ENCODE measurements at places on chromosomes 3 and 15. TPM values are rescaled to one million over a fixed set of nuclear protein-coding genes. Genes with fewer than 3 reads are reported as not detected.

The FBXW12 gene
- not detected for total RNA-seq

The GP5 gene
- total RNA-seq = under 0.01 TPM

The FOXL2NB gene
- total RNA-seq = not detected

The PIF1 gene
- total RNA-seq = 5.8 TPM

The CCDC13 gene
- total RNA-seq = not detected

The MCF2L2 gene
- 0.18 TPM for total RNA-seq

The PEX11A gene
- total RNA-seq = 3.2 TPM

The GRIP2 gene
- total RNA-seq = under 0.01 TPM

The LSMEM2 gene
- total RNA-seq = not detected

The MAGEL2 gene
- total RNA-seq = 0.36 TPM

The SHQ1 gene
- 23.8 TPM for total RNA-seq

All from cardiac atrium fibroblast (primary cell).